ENCODE measurements at places on chromosomes 11 and 22.

DNA sequence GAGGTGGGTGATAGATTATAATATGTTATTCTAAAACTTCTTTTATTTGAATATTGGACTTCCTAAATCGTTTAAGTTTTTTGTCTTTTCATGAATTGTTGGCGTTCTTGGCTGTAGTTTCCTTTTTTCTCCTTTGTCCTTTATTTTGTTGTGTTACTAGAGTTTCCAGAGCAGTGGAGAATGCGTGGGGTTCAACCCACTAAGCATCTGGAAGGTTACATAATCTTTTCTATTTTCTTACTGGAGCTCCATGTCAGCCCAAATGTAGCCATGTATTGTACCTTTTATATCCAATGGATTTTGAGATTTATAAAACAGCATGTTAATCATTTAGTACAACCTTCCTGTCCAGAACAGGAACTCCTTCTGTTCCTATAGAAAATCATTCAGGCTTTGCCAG is 63.2 kb downstream of the PPP6R3 start:
- DNase-seq, result no peak

DNA sequence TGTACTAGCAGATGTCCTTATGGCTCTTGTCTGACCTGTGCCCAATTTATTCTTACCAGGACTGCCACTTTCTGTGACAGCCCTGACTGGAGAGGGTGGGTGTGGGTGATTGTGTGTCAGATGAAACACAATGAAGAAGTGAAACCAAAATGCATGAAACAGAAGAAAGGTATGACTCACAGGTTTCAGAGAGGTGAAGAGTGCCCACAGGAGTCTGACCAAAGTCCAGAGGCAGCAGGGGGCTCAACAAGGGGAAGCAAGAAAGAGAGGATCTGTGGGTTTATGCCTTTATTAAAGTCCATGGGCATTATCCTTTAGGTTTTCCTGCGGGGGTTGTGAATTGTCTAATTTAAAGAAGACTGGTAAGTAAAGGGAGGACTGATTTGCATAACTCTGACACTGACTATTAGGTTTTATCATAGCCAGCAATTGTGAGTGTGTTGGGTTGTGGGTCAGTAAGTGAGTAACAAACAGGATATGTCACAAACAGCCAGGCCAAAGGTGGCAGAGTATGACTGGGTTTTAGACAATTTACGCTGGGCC is 3.9 kb upstream of the OR4C6 start:
- DNase-seq, result no peak

DNA sequence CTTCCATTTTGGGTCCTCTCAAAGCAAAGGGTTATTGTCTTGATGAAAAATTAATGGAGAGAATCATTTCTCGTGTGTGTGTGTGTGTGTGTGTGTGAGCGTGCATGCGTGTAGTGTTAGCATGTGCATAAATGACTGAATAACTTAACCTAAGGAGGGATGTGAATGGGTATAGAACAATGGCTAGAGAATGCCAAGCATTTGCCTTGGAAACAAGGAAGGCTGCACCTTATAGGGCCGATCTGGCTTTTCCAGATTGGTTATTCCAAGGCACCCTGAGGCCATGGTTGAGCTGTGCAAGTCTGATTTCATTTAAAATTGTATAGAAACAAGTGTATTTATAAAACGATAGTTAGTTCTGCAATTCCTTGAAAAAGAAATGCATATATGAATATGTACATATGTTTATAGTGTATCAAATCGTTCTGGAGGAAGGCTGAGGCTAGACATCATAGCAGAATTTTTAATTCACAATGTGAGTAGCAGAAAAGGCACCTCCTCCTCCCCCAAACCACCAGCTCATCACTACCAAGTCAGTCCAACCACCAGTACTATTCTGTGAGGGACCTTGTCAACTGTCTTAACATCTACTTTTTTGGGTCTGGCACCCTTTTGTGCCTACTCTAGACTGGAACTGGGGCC is 322.7 kb upstream of the ISX start:
- no peak for DNase-seq

GRCh38 chr11:125173556-125173955 is 9.0 kb downstream of the PKNOX2 start:
- no peak for DNase-seq

DNA sequence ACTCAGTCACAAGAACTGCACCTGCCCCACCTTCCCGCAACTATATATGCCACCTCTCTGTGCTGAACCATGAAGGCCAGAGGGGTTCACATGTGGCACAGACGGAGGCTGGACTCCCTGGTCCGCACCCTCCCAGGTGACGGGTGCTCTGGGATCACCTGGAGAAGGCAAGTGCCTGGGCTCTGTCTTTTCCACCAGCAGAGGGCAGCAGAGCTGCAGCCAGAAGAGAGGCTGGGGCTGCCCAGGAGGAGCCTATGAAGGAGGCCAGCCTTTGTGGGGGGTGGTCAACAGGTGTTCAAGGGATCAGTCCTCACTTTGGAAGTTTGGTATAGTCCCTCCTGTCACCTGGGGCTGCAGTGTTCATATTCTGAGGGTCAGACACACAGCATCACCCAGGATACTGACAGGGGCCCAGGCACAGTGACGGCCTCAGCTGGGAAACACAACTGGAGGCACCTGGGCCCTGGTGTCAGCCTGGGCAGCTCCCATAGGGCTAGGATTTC is 39.2 kb upstream of the IGLL5 start:
- no peak for DNase-seq

DNA sequence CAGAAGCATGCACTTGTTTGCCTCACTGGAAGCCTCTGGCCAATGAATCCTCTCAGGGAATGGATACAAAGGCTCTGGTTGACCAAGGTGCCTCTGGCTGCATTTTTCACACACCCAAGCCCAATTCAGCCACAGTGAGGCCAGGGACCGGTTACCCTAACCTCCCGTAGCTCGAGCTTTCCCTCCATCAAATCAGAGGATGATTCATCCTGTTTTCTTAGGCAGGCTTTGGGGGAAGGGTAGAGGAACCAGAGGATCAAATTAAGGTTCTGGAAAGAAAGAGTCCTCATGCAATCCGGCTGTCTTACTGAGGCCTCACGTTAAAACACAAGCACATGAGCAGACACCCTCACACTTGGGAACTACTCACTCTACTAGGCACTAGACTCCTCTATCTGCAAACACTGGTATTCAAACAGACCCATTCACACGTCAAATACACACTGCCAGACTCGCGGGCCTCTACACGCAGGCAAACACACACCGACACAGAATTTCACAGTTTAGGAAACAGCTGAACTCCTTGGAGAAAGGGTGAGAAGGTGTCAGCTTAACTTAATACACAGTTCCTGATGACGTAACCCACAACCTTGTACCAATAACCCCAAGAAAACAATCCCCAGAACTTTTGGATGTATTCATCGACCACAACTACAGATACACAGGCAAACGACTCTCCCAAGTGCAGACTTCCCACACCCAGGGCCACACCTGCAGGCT is 12.4 kb downstream of the NRXN2 start:
- no peak for DNase-seq

GRCh38 chr22:46580940-46581537 is 39.1 kb upstream of the GRAMD4 start:
- DNase-seq, result no peak

DNA sequence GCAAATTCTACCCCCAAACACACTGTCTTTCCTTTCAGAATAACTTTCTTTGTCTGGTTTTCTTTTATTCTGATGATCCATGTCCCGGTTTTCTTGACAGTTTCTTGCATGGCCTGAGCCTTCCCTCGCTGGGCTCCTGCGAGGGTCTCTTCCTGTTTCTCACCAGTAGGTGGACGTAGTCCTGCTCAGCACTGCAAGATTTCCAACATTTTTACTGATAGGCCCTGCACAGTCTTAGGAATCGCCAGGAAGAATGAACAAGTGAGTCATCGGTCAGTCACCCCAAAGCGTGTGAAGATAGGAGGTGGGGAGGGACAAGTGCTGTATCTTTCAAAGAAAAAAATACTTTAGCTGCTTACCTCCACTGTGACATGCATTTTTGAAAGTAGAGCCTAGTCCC is 16.9 kb upstream of the KIRREL3 start:
- no peak for DNase-seq

- DNase-seq, result no peak
These were observed 46.5 kb upstream of the ADA2 start for GRCh38 chr22:17265649-17266248.

DNA sequence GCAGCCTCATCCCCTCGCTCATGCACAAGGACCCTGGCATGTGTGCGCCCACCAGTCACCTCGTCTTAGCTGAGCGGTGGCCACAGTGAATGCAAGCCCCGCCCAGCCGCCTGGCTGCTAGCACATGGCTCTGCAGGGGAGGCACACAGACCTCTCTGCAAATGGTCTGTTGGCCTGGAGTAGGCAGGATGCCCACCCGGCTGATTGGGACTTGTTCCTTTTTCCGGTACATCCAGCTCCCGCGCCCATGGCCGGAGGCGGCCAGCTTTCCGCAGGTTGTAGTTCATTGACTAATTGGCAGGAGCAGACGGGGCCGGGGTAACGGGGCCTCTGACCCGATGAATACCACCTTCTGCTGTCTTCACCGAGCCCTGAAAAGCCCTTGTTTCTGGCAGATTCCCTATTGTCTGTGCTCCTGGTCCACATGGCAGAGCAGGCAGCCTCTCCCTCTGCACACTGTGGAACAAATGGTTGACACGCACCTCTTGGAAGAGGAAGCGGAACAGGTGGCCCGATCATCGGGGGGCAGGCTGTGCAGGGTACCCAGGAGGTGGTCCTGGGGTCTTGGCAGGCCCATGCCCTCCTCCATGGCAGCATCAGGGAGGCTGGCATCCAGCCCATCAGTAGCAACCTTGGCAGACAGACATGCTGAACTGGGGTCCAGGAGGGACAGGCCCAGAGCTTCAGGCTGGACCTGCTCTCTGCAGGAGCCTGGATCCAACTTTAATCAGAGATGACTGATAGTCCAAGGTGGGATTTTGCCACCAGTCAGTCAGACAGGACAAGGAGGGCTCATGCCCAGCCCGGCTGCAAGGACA is 1512.0 kb downstream of the BRD1 start:
- no peak for DNase-seq

GRCh38 chr11:39541945-39542351 is 1917.5 kb downstream of the LRRC4C start:
- no peak for DNase-seq

- no peak for DNase-seq
These were observed 77.7 kb upstream of the SORL1 start for GRCh38 chr11:121374286-121374985.

GRCh38 chr11:65032216-65032615 is 5.0 kb downstream of the SNX15 start:
- no peak for DNase-seq

DNA sequence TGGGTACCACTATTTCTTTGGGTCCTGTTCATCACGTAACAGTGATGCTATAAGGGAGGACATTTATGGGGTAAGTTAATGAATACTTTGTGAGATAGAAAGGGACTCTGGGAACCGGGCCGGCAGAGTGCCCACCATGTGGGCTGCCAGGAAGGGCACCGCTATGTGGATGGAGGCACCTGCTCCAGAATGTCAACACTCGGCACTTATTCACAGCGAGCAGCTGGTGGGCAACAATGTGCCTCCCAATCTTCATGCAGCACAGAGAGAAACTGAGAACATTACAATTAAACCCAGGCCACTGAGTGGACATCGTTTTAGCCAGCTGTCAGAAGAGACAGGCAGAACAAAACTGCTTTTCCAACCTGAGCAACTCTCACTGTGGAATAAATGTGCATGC is 15.8 kb upstream of the ELFN2 start:
- DNase-seq, result no peak

DNA sequence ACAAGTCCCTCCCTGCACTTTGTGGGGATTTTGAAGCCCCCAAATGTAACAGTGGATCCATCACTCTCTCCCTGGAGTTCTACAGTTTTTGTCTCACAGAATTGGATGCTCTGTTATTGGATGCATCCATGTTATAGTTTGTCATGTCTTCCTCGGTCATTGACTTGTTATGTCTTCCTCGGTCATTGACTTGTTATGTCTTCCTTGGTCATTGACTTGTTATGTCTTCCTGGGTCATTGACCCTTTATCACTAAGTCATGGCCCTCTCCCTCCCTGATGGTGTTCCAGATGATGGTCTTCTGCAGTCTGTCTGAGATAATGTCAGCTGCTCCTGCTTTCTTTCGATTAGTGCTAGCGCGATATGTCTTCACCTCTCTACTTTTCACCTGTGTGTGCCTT is 981.5 kb downstream of the BRD1 start:
- no peak for DNase-seq

DNA sequence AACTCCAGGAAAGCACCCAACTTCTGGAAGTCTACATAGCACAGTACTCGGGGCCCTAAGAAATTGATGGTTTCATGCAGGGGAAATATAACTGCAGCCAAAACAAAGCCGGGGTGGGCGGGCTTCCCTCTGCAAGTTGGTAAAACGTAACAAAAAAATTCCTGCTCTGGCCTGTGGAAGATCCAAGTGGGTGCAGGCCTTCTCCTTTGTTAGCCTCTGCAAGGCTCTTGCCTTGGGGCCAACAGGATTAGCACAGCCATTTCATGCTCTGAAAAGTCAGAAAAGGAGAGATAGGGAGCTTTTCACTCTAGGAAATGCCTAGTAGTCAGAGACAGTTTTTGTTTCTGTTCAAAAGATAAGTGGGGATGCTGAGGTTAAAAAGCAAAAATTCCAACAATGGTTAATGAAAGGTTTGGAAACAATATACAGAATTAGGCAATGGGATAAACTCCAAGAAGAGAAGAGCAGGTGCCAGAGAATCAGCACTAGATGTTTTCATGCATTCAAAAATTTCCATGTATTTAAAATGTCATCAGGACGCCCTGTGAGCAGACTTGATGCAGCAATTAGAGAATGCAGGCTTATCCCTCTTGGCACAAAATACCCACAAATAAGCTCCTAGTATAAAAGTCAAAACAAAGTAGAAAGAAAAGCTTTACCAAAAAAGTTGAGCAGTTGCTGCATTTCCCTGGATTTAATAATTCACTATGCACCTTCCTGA is 72.3 kb upstream of the CHRM4 start:
- no peak for DNase-seq

DNA sequence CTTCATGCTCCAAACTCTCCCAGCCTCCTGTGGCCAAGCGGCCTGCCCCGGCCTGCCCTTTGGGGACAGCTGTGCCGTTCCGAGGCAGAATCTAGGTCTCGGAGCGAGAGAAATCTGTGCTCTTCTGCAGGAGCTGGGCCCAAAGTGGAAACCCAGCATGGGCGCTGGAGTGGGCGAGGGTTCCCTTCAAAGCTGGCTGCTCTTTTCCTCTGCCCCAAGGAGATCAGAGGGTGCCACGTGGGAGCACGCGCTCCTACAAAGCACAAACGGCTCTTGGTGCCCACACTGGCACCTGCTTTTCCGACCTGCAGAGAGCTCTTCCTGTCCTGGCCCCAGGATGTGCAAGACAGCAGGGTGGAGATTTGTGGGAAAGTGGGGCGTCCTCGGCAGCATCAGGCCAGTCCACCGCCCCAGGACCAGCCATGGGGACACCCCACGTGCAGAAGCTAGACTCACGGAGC is 6.9 kb downstream of the OSBPL5 start:
- DNase-seq, result no peak
